ENCODE measurements at places on chromosomes 12 and 14.

DNA sequence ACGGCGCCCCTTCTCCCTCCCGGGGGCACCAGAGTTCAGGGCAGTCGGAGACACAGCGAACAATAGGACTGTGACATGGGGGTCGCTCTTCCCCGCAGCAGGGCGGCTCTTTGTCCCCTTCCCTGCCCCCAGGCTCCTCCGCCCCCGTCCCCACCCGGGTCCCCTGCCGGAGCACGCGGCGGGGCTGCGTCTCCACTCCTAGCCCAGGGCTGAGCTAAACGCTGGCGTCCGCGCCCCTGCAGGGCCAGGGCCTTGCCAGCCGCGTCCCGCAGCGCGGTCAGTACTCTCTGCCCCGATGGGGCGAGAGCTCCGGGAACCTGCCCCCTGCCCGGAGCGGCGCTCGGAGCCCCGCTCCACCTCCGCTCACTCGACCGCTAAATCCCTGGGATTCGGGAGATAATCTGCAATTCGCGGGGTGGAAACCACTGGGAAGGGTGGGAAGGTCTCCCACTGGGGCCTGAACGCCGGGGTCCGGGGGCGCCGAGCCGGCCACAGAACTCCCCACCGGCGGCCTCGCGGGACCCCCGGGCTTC is 825 bp upstream of the CCDC85C start:
- no peaks in the 10 kb centered on the region for H3K36me3 ChIP-seq
- no peak overlapping the region for H3K27ac ChIP-seq
- peaks cover 23% of the 10 kb centered on the region for H3K27me3 ChIP-seq

- peaks cover 15% of the 10 kb centered on the region for H3K36me3 ChIP-seq
- H3K4me3 ChIP-seq: no peak overlapping the region
- no peaks in the 10 kb centered on the region for H3K4me1 ChIP-seq
- no peak for DNase-seq
- H3K27me3 ChIP-seq: no peaks in the 10 kb centered on the region
- H3K27ac ChIP-seq: no peak overlapping the region
Observed at GRCh38 chr14:59334253-59334652, 130.9 kb downstream of the GPR135 start.

DNA sequence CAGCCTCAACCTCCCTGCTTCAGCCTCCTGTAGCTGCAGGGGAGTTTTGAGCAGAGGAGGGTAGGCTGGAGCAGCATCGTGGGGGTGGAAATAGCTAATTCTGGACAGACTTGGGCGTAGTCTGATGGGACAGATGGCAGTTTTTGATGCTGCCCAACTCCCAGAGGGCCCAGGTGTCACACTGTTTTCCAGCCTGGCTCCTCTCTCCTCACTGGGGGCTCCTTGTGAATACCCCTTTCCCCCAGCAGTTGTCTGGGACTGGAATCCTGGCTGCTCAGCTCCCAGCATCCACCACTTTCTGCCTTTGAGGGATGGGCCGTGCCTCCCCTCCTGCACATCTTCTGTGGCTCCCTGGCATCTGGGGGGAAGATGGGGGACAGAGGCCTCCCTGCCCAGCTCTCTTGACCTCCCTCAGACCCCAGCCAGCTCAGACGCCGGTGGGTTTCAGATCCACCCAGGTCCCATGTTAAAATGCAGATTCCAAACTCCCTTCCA is 34.0 kb downstream of the SH2B3 start:
- H3K4me3 ChIP-seq: no peak overlapping the region
- no peaks in the 10 kb centered on the region for H3K27me3 ChIP-seq
- H3K36me3 ChIP-seq: peaks cover 13% of the 10 kb centered on the region
- H3K4me1 ChIP-seq: peaks cover 96% of the 10 kb centered on the region

DNA sequence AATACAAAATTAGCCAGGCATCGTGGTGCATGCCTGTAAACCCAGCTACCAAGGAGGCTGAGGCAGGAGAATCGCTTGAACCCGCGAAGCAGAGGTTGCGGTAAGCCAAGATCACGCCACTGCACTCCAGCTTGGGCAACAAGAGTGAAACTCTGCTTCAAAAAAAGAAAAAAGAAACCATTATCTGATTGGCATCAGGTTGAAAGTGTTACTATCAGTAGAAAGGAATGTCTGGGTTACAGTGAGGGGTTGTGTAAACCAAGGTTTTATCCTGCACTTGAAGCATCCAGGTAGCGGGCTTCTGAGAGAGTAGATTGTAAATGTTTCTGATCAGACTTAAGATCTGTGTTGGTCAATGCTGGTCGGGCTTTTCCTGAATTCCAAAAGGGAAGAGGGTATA is 14.1 kb upstream of the OXA1L start:
- no peak overlapping the region for H3K4me3 ChIP-seq
- H3K27ac ChIP-seq: no peak overlapping the region
- DNase-seq: no peak

- no peak overlapping the region for H3K4me3 ChIP-seq
- no peaks in the 10 kb centered on the region for H3K27me3 ChIP-seq
- no peak overlapping the region for H3K27ac ChIP-seq
- no peaks in the 10 kb centered on the region for H3K4me1 ChIP-seq
- no peaks in the 10 kb centered on the region for H3K36me3 ChIP-seq
Observed at GRCh38 chr12:43180242-43180641, 371.8 kb downstream of the ADAMTS20 start.
